Globus pallidus (tissue), 1 donor: ENCODE measurements at places on chromosomes 1 and 21.
A peak's percentile ranks its signal among the peaks of the same experiment; 100 is the strongest.

- DNase-seq = no peak
Observed at GRCh38 chr1:23436520-23437354, 12.2 kb upstream of the TCEA3 start.

DNA sequence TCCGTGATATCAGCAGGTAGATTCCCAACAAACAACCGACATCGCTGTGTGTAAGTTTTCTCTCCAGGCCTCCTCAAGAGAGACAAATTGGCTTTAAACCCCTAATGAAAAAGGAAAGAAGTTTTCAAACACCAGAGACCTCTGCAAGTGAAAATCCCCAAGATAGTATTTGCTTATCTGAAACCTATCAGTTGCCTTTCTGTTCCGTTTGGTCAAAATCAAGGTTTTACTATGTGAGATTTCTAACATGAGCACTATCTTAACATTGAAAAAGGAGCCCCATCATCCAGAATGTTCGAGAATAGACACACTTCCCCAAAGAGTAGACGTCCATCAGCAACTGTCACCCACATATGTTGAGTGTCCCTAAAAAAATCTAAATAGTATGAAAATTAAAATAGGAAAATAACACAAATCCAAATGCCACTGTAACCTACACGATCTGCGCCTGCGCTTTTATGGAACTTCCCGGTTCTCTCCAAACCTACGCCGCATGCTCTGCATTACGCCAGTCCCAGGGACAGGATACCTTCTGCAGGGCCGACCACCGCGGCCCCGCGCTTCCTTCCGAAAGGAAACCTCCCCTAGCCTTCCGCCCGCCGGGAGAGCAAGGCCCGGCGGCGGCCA, 1.4 kb downstream of the SFPQ start:
- DNase-seq = no peak

DNA sequence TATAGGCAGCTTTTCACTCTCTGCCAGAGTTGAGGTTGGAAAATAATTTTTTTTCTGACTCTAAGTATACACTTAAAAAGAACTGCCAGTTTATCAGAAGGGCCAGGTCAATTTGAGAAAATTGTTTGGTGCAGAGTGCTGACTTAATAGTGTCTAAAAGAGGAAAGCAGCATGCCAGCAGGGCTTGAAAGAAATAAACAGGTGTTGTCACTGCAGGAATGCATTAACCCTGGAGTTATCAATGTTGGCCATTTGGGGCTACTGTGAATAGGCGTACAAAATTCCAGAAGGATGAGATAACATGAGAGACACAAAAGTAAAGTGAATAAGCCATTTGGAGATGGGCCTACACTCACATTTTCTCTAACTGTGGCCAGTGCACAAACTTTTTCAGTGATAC, 220.6 kb upstream of the PLD5 start:
- DNase-seq = no peak

DNA sequence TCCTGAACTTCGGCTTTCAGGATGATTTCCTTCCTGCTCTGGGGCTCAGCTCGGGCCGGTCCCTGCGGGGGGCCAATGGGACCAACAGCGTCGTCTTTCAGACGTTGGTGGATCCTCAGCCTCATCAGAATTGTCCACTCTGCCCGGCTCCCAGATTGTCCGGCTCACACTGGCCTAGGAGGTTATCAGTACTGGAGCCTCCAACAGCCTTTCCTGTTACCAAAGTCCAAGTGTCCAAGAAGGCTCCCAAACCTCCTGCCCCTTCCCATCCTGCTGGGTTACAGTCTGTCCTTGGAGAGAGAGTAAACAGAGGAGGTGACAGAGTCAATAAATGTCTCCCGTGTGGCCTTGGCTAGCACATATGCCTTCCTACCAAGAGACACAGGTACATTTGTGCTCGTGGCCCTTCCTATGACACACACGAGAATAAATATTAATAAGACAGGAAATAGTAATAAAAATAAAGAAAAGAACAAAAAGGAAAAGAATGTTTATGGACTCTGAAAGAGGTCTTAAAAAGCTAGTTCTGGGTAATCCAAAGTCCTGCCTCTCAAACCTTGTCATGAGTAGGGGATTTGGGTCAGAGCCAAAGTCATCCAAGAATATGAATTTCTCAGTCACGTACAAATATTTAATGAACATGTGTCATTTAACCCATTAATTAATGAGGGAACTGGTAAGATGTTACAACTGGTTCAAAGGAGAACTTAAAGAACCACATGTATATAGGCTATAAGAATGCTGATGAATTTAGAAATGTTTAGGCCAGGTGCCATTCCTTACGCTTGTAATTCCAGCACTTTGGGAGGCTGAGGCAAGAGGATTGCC, 80.8 kb upstream of the SLC2A1 start:
- no peak for DNase-seq

- no peak for DNase-seq
Observed at GRCh38 chr1:98090351-98090750, 169.5 kb upstream of the DPYD start.

- DNase-seq = no peak
Observed at GRCh38 chr1:162899422-162900146, 38.6 kb upstream of the CCDC190 start.

- DNase-seq = no peak
Observed at GRCh38 chr1:27428316-27429028, 36.0 kb downstream of the GPR3 start.

- DNase-seq = no peak
Observed at GRCh38 chr1:193754151-193754550, 567.7 kb upstream of the B3GALT2 start.

- no peak for DNase-seq
Observed at GRCh38 chr1:240526312-240526711, 85.6 kb downstream of the GREM2 start.

DNA sequence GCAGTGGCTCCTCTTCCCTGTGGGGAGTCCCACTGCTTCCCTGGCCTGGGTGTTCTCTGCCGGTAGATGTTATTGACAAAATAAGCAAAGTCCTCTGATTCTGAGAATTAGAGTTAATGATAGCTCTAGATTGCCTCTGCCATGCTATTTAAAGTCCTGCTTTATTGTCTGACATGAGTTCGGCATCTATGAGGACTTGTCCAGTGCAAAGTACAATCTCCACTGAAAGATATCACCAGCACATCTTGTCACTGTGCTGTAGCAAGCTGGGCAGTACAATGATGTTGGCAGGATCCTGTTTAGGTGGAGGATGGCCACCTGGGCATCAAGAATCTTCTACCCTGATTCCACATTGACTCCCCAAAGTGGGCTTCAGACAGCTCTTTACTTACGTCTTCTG, 54.0 kb upstream of the ATP5PO start:
- DNase-seq = no peak

DNA sequence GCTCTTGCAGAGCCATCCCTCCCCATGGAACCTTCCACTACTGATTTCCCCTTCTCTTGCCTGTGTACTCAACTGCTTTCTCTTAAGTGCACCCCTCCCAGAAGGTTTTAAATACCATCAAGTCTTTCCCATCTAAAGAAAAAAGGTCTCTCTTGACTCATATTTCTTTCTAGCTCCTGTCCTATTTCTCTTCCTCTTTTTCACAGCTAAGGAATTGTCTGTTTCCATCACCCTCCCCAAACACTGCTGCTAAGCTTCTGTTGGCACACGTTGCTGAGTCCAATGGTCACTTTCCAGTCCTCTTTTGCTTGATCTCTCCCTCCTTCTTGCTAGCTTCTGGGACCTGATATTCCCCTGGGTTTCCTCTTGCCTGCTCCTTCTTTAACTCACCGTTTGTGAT, 13.3 kb upstream of the GNL2 start:
- no peak for DNase-seq

- DNase-seq = no peak
Observed at GRCh38 chr1:15627343-15627988, 10.2 kb downstream of the DDI2 start.

DNA sequence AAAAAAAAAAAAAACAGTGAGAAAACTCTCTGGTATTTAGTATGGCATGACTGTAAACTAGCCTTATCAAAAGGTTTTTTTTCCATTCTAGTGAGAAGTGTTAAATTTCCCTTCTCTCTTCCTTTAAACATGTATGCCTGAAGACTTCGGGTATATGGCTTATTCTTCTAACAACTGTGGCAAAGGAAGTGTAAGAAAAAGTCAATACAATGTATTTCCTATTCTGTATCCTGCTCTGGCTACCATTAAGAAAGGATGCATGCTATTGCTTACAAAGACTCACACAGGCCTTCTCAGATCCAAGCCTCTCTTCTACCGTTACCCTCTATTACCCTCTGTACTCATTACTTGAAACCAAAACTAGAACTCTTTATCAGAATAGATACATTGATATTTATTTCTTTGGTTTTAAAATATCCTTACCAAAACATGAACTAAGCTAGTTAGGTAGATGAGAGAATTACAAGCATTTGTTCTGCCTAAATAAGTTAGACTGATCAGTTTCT, 8.4 kb downstream of the CEPT1 start:
- no peak for DNase-seq

- no peak for DNase-seq
Observed at GRCh38 chr1:115547696-115548095, 94.1 kb upstream of the VANGL1 start.

GRCh38 chr21:40902993-40903392, 56.0 kb upstream of the DSCAM start:
- no peak for DNase-seq

DNA sequence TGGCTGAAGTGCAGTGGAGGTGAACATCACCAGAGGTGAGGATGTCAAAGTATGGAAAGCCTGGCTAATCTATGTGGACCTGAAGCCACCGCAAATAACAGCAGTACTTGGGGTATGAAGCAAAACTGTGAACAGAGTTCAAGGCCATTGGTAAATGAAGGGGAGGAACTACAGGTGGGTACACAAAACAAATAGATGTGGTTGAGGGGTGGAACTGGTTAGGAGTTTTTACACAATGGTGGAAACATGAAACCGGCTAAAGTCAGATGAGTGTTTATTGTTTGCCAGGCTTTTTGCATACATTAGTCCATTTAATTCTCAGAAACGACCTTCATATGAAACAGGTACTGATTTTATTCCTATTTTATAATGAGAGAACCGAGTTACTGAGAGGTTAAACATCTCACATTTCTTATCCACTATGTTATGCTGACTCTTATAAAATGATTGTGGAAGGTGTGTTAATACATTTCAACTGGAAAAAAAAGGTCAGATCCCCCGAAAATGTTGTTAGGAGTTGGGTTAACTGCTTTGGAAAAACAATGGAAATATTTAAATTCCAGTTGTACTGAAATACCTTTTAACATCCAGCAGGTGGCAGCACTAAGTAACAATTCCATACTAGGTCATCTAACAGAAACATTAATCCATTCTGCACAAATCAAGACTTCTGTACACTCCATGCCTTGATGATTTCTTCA, 44.3 kb upstream of the GTF2B start:
- peak; percentile 34 for DNase-seq

DNA sequence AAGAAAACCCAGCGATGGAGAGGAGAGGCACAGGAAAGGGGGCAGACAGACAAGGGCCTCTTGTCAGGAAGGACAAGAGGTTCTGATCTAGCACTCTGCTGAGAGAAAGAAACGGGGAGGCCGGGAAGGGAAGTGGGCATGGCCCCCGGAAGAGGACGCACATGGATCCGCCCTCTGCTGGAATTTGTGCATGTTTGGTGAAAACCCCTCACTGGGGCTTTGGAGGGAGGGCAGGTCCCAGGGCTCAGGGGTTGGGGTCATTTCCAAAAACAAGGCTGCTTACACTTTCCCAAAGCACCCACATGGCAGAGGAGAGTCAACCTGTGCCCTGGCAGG, 32.4 kb upstream of the ECE1 start:
- DNase-seq = no peak

- DNase-seq = no peak
Observed at GRCh38 chr1:240254006-240254405, 162.3 kb downstream of the FMN2 start.

GRCh38 chr1:22618056-22618455, 18.4 kb upstream of the C1QA start:
- DNase-seq = no peak

DNA sequence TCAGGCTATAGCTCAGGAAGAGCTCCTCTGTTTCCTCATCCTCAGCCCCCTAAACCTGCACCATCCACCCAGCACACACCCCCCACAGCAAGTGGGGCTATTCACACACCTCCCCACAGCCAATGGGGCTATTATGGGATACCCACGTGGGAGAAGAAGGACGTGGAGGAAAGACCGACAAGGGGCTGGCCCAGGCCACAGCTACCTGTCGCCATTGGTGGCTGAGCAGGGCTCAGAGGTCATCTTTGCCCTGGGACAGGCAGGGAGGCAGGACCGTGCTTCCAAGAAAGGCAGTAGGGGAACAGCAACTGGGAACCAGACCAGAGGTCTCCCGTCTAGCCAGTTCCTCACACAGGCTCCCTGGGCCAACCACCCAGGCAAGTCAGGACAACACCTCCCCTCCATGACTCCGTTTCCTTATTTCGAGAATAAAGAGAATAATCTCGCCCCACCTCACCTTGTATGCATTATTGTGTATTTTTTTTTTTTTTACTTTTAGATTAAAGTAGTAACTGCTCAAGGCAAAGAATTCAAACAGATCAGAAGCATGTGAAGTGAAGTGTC, 92.3 kb upstream of the TARDBP start:
- no peak for DNase-seq

DNA sequence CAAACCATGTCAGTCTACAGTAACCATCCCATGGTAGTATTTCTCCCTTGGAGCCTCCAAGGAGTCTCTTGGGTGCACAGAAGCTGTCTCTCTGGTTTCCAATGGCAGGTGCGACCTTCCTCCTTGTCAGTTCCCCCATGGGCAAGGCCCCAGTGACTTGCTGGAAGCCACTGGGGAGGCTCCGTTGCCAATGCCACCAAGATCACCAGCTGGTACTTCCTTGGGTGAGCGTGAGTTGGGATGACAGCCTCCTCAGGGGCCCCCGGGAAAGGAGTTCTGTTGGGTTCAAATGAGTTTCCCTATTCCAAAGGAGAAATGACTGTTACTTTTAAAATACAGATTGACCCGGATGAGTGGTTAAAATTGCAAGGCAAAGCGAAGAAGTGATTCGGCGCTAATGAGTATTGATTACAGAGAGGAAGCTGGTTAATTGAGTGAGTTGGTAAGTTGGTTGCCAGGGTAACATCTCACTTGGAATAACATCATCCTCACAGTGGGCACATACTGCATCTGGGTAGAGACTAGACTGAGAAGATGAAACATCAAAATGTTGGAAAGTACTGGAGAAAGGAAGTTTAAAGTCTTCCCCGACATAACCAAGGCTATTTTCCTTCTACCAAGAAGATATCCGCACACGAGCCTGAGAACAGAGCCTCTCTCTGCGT, 53.0 kb upstream of the LAPTM5 start:
- no peak for DNase-seq

- no peak for DNase-seq
Observed at GRCh38 chr1:193433599-193433998, 247.2 kb upstream of the B3GALT2 start.

DNA sequence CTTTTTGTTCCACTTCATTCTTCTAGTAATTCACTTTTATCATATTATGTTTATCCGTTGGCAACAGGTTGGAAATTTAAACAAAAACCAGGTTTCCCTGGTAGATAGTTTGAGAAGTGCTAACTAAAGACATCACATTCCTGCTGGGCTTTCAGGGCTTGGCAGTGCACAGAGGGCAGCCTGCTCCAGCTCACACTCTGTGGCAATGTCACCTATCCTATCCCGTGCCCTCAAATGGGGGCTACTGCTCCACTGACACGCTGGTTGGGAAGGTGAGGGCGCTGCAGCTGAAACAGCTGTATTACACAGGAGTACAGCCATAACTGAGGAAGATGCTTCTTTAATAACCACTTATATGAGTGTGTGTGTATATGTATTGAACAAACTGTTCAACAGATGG, 49.7 kb downstream of the RCAN1 start:
- DNase-seq = no peak
